ENCODE measurements at places on chromosomes 12 and 14.
A peak's percentile ranks its signal among the peaks of the same experiment; 100 is the strongest.

GRCh38 chr12:46977871-46978375 lies 101.5 kb upstream of the PCED1B start:
- no peak for DNase-seq

DNA sequence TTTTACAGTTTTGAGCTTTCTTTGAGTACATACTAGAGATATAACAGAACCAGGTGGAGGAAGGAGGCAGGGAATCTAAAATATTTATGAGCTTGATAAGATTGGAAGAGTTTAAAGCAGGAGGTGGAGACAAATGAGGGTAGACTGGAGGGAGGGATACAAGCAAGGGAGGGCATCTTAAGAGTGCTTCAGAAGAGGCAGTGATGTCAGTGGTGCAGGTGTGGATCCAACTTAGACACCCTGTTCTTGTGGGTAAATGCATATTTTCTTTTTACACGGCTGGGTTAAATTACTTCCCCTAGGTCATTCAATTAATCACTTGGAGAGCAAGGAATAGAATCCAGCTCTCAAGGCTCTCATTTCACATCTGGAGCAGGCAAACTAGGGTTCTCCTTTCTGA lies 146.1 kb upstream of the LRIG3 start:
- DNase-seq, result no peak

DNA sequence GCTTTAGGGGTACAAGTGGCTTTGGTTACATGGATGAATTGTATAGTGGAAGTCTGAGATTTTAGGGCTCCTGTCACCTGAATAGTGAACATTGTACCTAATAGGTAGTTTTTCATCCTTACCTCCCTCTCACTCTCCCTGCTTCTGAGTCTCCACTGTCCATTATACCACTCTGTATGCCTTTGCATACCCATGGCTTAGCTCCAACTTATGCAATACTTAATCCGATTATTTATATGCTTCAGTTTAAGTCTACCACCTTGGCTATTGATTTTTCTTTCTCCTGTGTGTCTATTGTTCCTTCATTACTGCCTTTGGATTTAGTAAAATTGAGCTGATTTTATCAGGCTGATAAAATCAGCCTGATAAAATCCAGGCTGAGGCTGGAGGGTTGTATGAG lies 30.5 kb upstream of the C12orf71 start:
- no peak for DNase-seq

GRCh38 chr12:132132609-132133430 lies 11.3 kb downstream of the DDX51 start:
- no peak for DNase-seq

DNA sequence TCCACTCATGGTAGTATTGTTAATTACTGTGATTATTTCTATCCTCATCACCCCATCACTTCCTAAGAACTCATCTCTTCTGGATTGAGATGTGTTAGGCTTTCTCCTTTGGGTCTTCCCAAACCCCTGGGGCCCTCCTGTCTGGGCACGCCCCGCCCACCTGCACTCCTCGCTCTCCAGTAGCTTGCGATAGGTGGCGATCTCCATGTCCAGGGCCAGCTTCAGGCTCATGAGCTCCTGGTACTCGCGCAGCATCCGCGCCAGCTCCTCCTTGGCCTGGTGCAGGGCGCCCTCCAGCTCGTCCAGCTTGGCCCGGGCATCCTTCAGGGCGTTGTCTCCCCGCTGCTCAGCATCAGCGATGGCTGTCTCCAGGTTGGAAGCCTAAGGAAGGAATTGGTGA lies 6.8 kb downstream of the KRT71 start:
- DNase-seq, result no peak

DNA sequence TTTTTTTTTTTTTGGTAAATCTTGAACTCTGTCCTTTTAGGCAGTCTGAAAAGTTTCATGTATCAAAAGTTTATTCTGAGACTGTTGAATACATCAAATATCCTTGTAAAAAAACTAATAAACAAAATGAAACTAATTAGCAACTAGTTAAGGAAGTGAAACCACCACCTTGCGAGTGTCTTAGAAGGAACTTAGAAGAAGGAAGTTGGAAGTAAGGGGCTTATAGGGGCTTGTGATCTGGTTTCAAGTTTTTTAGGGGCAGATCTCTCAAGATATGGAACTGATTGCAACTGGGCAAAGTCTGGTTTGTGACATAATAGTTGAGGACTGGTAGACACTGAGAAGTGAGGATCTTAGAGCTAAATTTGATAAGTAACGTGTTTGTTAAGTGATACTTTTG lies 748.8 kb downstream of the C12orf50 start:
- DNase-seq, result no peak

GRCh38 chr12:112408621-112409020 lies 784 bp downstream of the RPL6 start:
- peak; percentile 62 for DNase-seq

GRCh38 chr12:21882635-21883034 lies 58.6 kb downstream of the ABCC9 start:
- DNase-seq, result no peak

DNA sequence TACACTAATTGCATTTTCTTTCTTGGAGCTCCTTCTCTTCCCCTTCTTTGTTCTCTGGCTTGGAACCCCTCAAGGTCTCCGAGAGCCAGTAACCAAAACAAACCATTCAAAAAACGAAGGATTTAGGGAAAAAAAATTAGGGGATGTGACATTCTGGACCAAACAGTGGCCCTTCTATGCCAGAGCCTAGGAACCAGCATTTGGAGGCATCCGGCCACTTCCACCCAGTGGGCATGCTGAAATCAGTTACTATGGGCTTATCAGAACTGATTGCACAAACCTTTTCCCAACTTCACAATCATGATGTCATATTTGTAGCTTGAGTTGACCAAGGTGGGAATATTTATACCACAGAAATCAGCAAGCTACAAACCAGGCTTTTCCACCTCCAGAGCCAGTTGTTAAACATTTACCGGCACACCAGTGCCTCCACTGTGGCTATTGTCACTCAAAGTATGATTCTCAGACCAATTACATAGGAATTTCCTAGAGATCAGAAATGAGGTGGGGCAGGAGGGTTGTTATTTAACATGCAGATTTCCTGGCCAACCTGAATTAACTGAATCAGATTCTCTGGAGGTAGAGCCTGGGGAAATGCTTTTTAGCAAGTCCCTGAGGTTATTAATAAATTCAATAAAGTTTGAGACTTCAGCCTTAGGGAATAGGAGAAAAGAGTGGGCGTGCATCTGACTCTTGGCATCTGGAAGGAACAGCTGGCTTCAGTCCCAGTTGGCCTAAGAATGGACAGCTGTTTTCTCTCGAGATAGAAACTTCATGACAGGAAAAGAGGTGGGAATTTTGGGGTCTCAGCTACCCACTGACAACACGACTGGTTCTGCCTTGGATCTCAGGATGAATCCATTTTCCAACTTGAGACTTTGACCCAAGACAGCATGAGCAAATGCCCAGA lies 273.9 kb downstream of the ZFP36L1 start:
- no peak for DNase-seq

DNA sequence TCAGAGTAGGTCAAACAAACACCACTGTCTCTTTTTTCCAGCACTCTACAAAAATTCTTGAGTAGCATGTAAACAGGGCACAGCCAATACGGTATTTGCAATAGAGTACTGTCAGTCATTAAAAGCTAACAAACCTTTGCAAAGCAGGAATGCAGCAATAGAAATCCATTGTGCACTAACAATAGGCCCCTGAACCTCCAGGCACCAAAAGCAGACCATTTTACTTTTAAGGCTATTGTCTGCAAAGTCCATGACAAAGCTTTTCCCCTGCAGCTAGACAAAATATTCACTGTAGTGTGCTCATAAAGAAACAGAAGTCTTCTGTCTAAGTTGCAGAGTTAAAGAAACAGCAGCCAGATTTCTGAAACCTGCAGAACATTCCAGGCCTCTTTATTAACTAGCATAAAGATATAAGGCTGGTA lies 191.9 kb downstream of the SOX5 start:
- DNase-seq, result no peak

- DNase-seq, result no peak
These were observed 276.0 kb downstream of the ADGRD1 start for GRCh38 chr12:131229426-131230339.

DNA sequence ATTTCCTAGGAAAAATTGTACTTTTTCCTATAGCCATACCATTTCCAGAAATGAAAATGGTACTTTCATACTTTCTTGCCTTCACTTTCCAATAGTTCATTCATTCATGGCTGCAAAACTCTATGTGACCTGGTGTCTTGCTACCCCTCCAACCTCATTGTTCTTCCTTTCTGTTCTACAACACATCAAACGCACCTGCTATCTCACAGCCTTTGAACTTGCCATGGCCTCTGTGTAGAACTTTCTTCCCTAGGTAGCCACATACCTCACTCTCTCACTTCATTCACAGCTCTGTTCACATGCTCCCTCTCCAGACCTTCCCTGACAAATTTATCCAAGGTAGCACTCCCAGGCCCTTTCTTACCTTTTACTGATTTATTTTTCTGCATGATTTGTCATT lies 149.2 kb downstream of the DUSP6 start:
- DNase-seq, result no peak

DNA sequence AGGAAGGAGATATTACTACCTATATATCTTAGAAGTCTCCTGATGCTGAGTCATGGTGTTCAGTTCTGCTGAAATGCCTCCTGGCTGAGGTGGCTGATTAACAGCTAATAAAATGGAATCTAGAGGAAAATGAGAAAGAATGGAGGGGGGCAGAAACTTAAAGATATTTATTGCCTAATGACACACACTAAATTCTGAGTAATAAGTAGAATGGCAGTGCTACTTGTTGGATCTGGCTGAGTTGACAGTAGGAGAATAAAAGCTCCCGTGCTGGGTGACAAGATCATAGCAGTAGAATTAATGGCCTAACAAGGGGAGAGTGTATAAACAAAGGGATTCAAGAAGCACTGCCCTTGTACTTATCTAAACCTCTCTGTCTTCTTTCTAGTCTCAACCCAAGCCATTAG lies 137.5 kb downstream of the CNTN1 start:
- DNase-seq, result no peak

DNA sequence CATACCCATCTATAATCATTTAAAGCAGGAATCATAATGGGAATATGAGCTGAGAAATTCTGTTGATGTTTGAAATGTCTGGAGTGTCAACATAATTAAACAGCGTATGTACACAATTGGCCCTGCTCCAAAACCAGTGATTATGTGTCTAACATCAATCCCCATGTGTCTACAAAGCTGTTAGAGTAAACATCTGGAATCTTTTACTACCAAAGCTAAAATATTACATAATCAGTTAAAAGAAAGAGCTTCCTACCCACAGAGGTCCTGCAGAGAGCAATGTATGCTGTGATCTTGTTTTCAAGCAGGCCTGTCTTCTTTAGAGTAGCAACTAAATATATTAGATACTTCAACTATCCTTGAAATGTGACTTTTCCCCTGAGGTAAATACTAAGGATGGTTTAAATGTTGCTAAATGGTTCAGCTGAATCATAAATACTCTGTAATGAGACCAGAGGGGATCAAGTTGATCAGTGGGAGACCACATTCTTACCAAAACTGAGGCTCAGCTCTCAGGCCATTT lies 74.3 kb downstream of the RASSF8 start:
- DNase-seq, result no peak

- DNase-seq, result no peak
These were observed 18.9 kb downstream of the LEMD3 start for GRCh38 chr12:65188179-65188701.

DNA sequence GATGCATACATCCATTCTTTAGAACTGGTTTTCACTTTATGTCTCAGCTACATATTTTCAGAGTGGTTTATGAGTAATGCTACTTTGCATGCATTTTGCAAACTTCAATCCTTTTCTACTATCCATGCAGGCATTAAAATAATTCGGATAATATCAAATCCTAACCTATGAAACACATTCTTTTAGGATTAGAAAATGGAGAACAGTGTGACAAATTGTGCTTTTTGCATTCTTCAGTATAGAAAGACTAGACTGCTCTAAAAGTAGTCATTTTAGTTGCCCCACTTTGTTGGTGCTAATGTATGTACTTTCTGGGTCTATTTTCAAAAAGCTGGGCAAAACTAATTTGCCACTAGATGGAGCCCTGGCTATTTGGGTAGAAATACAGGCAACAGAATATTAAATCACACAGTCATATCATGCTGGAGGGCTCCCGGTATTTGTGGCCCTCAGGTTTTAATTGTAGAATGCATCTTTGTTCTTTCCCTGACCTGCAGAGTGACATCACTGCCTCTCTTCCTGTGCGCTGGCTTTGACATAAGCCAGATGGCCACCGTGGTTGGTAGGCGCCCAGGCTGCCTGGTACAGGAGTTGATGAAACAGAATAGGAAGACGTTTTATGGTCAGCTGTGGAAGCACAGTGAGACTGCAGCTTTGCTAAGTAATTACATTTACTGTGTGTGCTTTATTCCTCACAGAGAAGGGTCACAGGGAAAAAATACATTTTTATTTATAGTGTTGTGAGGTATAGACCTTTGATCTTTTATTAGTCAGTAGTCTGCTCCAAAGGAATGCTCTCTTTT lies 28.1 kb downstream of the MSRB3 start:
- peak; percentile 22 for DNase-seq

- no peak for DNase-seq
These were observed 117.2 kb upstream of the BCL2L14 start for GRCh38 chr12:11953523-11953922.

- DNase-seq, result peak; percentile 17
These were observed 3.5 kb downstream of the HMGA2 start for GRCh38 chr12:65827827-65828231.

DNA sequence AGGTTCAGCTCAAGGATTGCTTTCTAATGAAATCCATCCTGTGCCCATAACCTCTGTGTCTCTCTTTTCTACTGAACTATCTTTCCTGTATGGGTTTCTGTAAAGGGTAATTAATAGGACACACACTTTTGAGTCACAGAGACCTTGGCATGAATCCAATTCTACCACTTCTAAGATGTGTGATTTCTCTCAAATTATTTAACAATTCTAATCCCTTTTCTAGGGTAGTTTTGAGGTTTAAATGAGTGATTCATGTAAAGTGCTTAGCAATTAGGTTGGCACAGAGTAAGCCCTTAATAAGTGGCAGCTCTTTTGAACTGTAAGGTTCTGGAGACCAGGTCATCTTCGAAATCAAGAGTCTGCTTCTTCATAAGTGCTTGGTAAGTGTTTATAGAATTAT lies 202.7 kb downstream of the RASSF9 start:
- no peak for DNase-seq

GRCh38 chr12:102811110-102811737 lies 105.8 kb downstream of the PAH start:
- peak; percentile 27 for DNase-seq

- DNase-seq, result no peak
These were observed at the start of gene TNS2 for GRCh38 chr12:53049571-53050318. TSS of gene TNS2 (plus strand) at chr12:53050065. CDS start at chr12:53050186, 121 bp downstream.

DNA sequence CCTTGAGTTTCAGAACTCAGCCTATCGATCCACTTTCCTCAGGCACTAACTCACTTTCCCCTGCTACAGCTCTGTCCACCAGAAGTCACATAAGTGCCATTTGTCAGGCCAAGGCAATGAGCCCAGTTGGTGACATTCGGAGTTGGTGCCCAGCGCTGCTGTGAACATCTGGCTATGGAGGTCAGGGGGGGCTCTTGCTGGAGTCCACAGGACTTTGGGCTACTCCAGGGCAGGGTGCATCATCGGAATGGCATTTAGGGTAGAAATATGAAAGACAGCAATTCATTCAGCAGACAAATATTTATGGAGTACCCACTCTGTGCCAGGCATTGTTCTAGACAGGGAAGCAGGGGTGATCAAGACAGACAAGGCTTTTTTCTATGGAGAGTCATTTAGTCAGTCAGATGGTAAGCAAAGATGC lies 1.5 kb upstream of the PPP1CC start:
- DNase-seq, result no peak
